ENCODE measurements at places on chromosomes 2 and 18. TPM values are rescaled to one million over a fixed set of nuclear protein-coding genes. Genes with fewer than 3 reads are reported as not detected.

Gene SCN7A
- 7.0 TPM for polyA plus RNA-seq

Gene PIK3C3
- polyA plus RNA-seq = 58.5 TPM

Gene TRABD2A
- polyA plus RNA-seq = 30.2 TPM

Gene KRCC1
- 42.6 TPM for polyA plus RNA-seq

Gene MITD1
- polyA plus RNA-seq = 27.2 TPM

Gene SLC25A12
- 27.3 TPM for polyA plus RNA-seq

Gene CCDC148
- polyA plus RNA-seq = 0.22 TPM

Gene SP140
- 1.5 TPM for polyA plus RNA-seq

GRCh38 chr18:34740101-34740500 is 30.0 kb downstream of the DTNA start:
- DNase-seq = no peak

DNA sequence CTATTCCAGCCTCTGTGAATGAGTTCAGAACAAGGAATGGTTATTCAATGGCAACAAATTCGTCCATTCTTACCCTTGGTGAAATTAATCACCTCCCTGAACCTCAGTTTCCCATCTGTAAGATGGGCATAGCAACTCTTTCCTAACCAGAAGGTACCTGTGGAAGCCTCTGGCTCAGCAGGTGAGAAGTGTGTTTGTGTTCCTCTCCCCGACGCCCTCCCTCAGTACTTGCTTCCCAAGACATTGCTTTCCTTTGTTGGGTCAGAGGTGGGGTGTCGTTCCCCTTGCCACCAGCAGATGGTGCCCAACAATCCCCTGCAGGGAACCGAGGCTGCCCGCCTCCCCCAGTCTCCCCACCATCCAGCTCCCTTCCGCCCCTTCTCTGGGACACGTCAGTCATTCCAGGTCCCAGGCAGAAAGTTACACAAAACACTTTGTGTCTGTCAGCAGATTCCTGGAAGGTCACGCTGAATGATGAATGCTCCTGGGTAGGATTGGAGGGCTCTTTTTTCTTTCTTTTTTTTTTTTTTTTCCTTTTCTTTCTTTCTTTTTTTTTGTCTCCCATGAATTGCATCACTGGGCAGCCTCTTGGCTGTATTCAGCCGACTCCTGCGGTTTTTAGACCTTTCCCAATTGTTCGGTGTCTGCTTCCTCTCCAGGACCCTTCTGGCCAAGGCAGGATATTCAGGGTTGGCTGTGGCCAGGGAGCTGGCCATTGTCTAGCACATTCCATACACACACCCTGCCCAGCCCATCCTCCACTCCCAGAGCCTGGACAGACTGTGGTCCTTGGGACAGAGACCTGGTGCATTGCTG is 117.3 kb downstream of the LPIN1 start:
- peak; percentile 67 for DNase-seq

DNA sequence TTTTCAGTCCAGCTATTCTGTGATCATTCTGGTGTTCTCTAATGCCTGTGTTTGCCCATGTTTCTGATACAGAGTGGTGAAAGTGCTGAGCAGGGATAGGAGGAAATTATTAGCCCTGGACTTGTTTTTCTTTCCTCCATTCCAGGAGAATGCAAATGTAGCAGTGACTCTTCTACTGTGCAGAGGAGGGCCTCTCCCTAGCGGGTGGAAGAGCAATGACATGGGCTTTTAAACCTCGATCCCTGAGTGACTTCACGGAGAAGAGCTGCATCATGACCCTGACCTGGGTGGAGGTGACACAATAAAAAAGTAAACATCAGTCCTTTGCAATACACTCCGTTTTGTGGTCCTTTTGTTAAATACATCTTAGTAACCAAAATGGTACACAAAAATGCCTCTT is 68.0 kb upstream of the NETO1 start:
- DNase-seq = no peak

- DNase-seq = peak; percentile 81
Measured at GRCh38 chr2:205708231-205708631, 25.9 kb downstream of the NRP2 start.

- DNase-seq = peak; percentile 42
Measured at GRCh38 chr2:223075301-223076270, 23.6 kb downstream of the KCNE4 start.

GRCh38 chr18:77360315-77361190 is 110.9 kb downstream of the GALR1 start:
- DNase-seq = no peak

GRCh38 chr2:86062043-86062442 is 43.6 kb downstream of the POLR1A start:
- no peak for DNase-seq

GRCh38 chr2:45942237-45942738 is 290.8 kb downstream of the PRKCE start:
- DNase-seq = no peak

DNA sequence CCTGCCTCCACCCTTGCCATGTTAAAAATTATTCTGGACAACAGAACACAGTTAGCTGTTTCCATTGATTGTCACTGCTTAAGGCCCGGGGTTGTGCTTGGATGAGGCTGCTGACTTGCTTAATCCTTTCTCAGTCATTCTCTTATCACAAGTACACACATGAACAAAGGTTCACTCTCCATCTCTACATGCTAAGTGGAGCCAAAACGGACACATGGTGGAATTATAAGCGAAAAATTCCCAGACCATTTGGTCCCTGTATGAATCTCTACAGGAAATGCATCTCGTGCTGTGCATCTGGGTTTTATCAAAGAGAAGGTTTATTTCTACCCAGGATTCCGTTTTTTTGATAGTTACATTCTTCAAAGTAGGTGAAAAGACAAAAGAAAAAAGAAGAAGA is 177.5 kb upstream of the ETAA1 start:
- no peak for DNase-seq

DNA sequence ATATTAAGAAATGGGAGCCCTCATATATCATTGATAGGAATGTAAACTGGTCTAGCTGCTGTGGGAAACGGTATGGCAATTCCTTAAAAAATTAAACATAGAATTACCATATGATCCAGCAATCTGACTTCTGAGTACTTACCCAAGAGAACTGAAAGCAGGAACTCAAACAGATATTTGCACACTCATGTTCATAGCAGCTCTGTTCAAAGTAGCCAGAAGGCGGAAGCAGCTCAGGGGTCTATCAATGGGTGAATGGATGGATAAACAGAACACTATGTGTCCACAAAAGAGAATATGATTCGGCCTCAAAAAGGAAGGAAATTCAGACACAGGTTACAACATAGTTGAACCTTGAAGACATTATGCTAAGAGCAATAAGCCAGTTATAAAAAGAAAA is 135.7 kb upstream of the NDUFV2 start:
- DNase-seq = no peak

DNA sequence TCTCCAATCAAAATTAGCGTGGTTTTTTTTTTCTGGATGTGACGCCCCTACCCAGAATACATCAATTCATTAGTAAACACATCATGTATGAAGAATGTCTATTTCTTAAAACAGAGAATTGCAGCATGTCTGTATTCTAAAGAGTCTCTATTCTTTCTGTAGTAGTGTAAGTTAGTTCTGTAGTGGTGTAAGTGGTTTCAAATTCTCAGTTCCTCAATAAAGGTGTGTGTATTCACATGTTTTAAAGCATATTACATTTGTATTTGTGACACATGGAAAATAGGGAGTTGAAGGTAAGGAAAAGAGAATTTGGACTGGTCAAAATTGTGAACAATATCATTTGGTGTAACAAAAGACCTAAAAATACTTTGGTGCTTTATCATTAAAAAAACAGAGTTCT is 8.0 kb upstream of the GPR75 start:
- DNase-seq = no peak

DNA sequence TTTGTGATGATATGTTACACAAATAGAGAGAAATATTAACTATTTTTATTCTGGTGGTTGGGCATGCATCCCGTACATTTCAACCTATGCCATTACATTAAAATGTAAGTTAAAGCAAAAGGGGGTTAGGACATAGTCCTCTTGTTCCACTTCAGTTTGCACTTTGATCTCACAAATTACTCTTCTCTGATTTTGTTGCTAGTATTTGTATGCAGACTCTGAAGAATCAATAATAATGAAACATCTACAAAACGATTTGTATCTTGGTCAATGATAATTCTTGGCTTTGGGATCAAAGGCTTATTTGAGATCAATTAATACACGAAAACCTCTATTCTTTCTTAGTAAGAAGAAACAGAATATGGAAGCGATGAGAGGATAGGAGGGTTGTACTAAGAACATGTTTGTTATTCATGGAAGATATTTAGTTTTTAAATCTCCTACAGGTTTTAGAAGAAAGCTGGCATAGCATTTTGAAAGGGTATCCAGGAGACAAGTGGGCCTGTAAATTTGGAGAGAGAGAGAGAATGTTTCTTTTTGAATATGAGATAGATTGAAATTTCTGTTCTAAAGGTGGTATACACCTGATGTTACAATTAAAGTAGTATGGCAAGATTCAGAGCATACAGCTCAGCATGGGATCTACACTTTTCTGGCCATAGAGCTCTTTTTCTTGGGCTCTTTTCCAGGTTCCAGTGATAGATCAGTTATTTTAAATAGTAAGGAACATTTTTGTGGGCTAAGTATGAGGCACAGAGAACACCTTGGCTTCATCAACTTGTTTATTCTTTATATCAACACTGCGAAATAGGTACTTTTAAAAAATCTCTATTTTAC is 347.9 kb downstream of the PTPRM start:
- no peak for DNase-seq

DNA sequence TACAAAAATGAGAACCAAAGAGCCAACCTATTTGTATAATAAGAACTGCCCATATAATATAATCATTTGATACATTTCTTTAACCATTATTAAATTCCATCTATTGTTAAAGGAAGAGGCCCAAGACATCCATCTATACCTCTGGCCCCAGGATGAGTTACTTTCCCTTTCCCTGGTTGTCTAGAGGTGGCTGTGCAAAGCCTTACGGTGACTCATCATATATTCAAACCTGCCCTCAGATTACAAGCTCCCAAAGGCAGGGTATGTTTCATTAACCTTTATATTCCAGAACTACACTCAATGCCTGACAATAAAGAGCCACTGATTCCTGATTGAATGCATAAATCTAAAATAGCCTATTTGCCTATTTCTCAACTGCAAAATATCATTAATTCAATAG is 105.8 kb upstream of the PID1 start:
- no peak for DNase-seq

GRCh38 chr2:138652378-138652777 is 127.8 kb downstream of the NXPH2 start:
- no peak for DNase-seq

DNA sequence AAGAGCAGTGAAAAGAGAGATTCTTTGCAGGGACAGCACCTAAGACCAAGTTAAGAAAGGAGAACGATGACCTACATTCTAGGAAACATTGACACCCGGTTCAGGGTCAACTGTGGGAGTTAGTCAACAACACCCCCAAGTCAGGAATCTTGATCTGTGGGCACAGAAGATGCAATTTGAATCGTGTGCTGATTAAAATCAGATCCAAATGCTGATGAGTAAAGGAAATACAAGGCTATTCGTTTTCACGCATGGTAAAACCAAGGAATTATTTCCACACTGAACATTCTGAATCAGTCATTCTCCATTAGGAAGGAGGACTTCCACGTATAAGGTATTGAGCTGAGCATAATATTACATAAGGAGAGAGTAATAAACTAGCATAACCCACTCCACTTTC is 124.2 kb downstream of the COPS8 start:
- DNase-seq = no peak

DNA sequence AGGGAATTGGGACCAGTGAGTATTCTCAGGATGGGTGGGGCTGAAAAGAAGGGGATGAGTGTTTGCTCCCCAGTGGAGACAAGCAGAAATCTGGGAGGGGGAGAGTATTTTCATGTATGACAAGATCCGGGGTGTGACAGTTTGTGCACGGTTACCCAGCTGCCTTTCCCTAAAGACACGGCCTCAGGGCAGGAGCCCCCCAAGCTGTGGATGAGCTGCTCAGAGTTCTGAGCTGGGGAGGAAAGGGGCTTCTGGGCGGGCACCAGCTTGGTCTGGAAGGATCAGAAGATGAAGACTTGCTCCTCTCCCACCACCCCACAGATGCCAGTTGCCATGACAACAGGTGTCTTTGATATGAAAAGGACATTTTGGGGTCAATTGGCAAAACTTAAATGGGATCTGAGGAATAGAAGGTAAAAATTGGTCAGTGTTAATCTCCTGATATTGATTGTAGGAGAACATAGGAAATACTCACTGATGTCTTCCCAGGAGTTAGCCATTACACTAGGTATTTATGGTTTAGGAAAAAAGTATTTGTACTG is 29.2 kb downstream of the ZCCHC2 start:
- no peak for DNase-seq

GRCh38 chr2:172931256-172931894 is 144.3 kb upstream of the MAP3K20 start:
- DNase-seq = no peak

Data from AG04450 (cell line).